Fibroblast of upper back skin (primary cell): ENCODE measurements at places on chromosomes 12 and 14.

GRCh38 chr12:13090054-13090453 lies 13.4 kb downstream of the GSG1 start:
- no peak for DNase-seq

GRCh38 chr12:48380596-48380995 lies 29.9 kb upstream of the ZNF641 start:
- no peak for DNase-seq

GRCh38 chr14:76993752-76994151 lies 34.8 kb downstream of the IRF2BPL start:
- DNase-seq = no peak

- DNase-seq = no peak
These were observed 27.2 kb downstream of the EFCAB11 start for GRCh38 chr14:89927186-89927865.

DNA sequence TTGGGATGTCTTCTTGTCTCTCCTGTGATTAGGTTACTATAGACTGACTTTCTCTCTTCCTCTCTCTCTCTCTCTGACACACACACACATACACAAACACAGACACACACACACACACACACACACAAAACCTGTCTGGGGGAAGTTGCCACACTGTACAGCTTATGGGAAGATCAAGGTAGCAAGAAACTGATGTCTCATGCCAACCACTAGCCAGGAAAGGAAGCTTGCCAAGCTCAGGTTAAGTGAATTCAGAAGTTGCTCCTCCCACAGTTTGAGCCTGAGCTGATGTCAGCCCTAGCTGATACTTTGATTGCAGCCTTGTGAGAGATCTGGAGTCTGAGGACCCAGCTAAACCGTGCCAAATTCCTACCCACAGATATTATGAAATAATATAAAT lies 67.1 kb downstream of the PPFIA2 start:
- DNase-seq = no peak

DNA sequence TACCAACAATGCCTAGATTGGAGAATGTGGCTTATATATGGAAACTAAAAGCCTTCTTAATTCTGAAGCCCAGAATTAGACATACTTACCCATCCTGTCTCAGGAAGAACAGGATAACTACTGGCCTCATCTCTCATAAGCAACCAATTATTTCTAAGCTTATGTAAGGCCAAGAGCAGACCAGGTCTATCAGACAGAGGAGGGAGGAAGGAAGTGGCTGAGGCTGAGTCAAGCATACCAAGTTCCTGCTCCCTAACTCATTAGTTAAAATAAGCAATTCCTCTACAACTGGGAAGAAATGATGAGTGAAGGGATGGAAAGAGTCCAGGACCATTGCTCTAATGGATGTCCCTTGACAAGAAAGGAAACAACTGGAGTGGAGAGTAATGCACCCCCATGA lies 27.0 kb upstream of the INSM2 start:
- peak; percentile 52 for DNase-seq

DNA sequence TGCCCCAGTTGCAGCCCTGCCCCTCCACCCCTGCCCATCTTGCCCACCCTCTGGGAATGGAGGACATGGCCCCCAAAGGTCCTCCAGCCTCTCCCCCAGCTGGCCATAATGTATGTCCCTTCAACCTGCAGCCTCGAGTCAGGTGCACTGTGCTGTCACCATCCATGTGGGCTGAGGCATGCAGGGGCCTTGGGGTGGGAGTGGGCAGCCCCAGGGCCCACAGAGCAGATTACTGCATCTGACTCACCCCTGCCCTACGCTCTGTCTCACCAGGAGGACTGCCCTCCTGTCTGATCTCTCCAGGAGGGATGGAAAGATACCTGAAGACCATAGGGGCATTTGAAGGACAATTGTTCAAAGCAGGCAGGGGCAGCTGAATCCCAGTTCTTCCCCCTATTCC lies 13.3 kb downstream of the SYNDIG1L start:
- DNase-seq = no peak
